ENCODE measurements at places on chromosomes 5 and 9. TPM values are rescaled to one million over a fixed set of nuclear protein-coding genes. Genes with fewer than 3 reads are reported as not detected.

The SELENOP gene
- 0.49 TPM for total RNA-seq

The SH3TC2 gene
- total RNA-seq: 0.73 TPM

The FOXD1 gene
- total RNA-seq: 19.3 TPM

The AJM1 gene
- 4.7 TPM for total RNA-seq

The POLR3G gene
- 17.2 TPM for total RNA-seq

The IL4 gene
- not detected for total RNA-seq

The SLC34A3 gene
- total RNA-seq: 0.11 TPM

The AGXT2 gene
- total RNA-seq: not detected

The BTNL8 gene
- total RNA-seq: not detected

The TAF1L gene
- not detected for total RNA-seq

The FLT4 gene
- 5.3 TPM for total RNA-seq

The SH3RF2 gene
- 2.5 TPM for total RNA-seq

The OLFM1 gene
- 10.3 TPM for total RNA-seq

The IL31RA gene
- 1.8 TPM for total RNA-seq

The NRG2 gene
- 1.6 TPM for total RNA-seq

The IGFBPL1 gene
- total RNA-seq: 2.3 TPM

The PTPN3 gene
- total RNA-seq: 16.0 TPM

The SEC61B gene
- 320 TPM for total RNA-seq

The INSYN2B gene
- total RNA-seq: 0.71 TPM

The NSG2 gene
- total RNA-seq: not detected

The CCNO gene
- 8.3 TPM for total RNA-seq

The TPPP gene
- total RNA-seq: 5.5 TPM

The TMEFF1 gene
- total RNA-seq: 1.3 TPM

The C5orf52 gene
- total RNA-seq: not detected

The OR1Q1 gene
- not detected for total RNA-seq

The NUTM2F gene
- total RNA-seq: not detected
